Right forelimb (tissue), 1 donor: ENCODE measurements at places on chromosomes 6 and 20.

DNA sequence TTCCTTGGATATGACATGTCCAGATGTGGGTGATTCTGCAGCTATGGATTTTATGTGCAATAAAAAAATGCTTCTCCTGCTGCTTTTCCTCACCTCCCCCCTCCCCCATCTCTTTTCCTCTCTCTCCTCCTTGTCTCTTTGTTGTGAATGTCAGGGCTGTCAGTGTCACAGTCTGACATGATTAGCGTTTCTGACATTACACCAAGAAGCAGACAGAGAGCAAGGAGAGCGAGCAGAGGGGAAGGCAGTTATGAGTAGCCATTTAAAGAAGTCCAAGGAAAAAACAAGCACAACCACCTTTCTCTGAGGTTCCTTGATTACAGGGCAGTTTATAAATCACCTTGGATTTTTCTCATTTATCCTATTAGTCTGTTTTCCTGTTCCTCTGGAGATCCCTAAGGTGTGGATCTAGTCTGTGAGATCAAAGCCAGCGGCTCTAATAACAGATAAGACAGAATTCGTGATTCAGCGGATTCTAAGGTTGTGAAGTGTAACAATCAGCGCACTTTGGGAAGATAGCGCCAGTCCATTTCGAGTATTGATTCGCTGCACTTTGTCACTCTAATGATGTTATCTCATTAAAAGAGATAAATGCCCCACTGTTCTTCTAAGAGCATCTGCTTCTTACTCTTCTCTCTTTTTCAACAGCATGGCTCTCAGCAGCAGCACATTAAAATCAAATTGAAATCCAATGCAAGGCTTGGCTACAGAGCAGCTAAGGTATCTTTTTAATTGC is 101.4 kb downstream of the BACH2 start:
- no peak for DNase-seq

DNA sequence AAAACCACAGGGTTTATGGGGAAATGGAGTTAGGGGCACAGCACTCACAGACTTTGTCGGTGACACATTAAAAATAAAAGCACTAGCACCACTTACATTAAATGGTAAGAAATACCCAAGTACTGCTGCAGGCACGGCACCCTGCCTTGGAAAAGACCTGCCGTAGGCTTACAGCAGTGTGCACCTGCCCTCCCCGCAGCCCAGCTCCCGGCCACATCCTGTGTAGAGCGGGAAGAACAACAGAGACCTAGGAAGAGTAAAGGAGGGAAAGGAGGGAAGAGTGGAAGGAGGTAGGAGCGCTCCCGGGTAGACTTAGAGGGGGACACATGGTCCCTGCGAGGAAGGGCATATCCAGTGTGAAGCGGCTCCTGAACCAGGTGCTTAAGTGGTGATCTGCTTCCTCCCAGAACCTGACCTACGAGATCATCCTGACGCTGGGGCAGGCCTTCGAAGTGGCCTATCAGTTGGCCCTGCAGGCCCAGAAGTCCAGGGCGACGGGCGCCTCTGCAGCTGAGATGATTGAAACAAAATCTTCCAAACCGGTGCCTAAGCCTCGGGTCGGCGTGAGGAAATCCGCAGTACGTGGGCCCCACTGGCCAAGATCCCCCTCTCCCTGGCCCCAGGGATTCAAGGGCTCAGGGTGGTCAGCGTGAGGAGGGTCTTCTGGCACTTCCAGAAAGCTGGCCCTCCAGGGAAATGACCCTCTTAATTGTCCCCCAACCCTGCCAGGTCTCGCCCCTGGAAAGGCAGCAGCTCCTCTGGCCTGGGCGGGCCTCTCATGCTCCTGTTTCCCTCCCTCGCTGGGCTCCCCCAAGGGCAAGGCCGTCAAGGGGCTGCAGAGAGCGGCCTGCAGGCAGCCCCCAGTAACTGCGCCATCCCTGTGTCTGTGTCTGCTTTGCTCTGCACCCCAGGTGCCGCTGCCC is 55.5 kb downstream of the TCP11 start:
- DNase-seq = no peak

- DNase-seq = no peak
Observed at GRCh38 chr6:139508023-139508422, 133.6 kb upstream of the CITED2 start.

DNA sequence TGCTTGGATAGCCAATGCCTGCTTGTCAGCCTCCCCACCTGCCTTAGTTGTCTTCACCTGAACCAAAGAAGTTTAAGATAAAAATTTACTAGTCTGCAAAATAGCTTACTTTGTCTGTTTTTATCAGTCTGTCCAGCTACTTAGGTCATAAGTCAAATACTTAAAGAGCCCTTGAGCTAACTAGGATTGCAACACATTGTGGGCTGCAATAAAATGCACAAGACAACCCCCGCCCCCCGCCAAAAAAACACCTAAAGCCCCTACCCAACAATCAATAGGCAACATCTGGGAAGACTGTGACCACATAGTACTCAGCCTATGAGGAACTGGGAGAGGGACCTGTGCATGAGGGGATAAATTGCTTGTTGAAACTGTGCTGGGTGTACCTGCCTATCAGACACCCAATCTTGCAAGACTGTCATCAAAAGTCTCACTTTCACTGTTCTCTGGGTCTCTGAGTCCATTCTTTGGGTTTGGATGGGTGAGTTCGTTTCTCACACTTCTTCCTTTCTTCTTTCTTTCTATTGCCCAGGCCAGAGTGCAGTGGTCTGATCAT is 27.3 kb upstream of the ABCC10 start:
- no peak for DNase-seq

DNA sequence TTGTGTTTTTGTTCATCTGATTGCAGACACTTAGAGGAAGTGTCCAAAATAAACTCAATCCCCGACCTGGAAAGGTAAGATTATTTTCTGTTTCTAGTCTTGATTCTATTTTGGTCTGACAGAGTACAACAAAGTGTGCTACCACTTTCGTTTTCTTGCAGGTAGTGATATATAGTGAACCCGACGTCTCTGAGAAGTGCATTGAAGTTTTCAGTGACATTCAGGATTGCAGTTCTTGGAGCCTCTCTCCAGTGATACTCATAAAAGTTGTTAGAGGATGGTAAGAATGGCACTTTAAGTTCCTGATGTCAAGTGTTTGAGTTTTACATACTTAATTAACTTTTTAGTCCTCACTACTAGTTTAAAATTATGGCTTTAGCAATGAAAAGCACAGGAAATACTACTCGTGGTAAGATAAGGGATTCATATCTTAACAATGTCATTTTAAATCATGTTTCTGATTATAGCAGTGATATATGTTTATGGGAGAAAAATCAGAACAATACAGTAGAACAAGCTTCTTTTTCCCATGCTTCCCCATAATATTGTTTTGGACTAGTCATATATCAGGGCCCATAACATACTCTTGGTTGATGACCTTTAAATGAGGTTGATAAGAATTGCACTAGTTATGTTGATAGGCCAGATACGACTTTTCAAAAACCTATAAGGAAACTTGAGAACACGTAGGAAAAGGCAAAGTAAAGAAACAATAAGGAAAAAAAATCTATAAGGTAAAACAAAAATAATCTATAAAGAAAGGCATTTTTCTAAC is 104.0 kb downstream of the RTN4IP1 start:
- no peak for DNase-seq

GRCh38 chr6:786946-787763 is 94.2 kb upstream of the EXOC2 start:
- peak; percentile 18 for DNase-seq

GRCh38 chr6:38476888-38477287 is 162.8 kb downstream of the BTBD9 start:
- no peak for DNase-seq

GRCh38 chr6:36455486-36456027 is 12.8 kb downstream of the KCTD20 start:
- no peak for DNase-seq

- DNase-seq = no peak
Observed at GRCh38 chr20:31440012-31440659, at the start of gene DEFB123. TSS of gene DEFB123 (plus strand) at chr20:31440632. CDS start at chr20:31440699, 67 bp downstream.
